NCI-H510A treated with DMSO at 0.1 percent for 48 hours (cell line): ENCODE measurements at places on chromosomes 12 and 14.

DNA sequence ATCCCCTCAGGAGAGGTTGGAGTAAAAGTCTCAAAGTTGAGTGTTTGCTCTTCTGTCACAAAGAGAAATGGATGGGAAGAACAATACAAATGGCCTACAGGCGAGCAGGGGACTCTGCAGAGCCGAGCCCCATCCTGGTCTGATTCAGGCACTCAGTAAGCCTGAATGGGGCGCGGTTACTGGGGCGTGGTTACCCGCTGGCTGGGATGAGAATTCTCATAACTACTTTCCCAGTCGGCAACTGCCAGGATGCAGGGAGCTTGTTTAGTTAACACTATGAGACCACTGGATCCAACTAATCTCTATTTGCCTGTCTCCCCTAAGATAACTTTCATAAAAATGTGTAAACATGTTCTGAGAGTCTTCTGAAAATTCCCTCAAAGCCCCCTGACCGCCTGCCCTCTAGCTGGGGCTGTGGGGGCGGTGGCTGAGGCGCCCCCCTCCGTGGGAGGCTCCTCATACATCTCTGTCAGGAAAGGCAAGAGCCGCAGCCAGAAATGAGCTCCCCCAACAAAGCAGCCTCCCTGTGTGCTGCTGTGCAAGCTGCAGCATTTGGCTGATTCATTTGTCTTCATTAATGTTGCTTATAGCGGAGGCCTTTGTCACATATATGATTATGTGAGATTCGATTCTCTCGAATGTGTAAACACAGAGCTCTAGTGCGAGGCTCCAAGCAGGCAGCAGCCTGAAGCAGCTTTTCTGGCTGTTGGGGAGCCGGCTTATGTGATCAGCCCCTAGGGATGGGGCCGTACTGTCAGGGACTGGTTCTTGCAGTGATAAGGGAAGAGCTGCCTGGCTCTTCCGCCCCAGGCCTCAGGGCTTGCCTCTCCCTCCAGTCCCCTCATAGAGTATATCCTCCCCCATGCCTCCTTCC, 126.1 kb upstream of the ARHGAP5 start:
- peak; percentile 79 for DNase-seq

DNA sequence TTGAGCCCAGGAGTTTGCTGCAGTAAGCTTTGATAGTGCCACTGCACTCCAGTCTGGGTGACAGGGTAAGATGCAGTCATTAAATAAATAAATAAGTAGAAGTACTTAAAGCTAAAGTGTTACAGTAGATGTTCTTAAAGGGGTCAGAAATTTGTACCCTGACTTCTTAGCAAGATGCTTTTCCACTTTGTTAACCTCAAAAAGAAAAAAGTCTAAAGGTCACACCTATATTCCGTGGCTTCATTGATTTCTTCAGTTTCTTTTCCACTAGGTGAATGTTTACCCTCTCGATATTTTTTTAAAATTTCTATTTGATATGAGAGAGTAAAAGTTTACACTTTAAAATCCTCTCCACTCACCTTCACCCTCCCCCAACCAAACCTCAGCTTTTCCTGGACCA, 64.3 kb upstream of the PLEKHA5 start:
- DNase-seq: no peak

GRCh38 chr12:96193725-96194575, at the start of gene ELK3:
Gene ELK3, plus strand, starts transcription at chr12:96194375.
- peak; percentile 48 for DNase-seq

DNA sequence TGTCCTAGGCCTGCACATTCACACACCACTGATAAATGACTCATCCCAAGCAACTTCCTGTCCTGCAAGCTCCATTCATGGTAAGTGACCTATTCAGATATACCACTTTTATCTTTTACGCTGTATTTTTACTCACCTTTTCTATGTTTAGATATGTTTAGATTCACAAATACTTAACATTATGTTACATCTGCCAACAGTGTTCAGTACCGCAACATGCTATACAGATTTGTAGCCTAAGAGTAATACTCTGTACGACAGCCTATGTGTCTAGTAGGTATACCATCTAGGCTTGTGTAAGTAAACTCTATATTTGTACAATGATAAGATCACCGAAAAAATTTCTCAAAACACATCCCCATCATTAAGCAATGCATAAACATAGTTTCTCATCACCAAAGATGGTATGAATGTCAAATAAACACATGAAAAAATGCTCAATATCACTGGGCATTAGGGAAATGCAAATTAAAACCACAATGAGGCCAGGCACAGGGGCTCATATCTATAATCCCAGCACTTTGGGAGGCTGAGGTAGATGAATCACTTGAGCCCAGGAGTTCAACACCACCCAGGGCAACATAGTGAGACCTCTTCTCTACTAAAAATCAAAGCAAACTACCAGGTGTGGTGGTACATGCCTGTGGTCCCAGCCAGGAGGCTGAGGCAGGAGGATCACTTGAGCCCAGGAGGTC, 20.7 kb downstream of the ATXN2 start:
- DNase-seq: no peak

GRCh38 chr14:47658041-47658440, 17.4 kb downstream of the MDGA2 start:
- no peak for DNase-seq

GRCh38 chr12:93360688-93361087, 17.0 kb upstream of the NUDT4 start:
- no peak for DNase-seq

DNA sequence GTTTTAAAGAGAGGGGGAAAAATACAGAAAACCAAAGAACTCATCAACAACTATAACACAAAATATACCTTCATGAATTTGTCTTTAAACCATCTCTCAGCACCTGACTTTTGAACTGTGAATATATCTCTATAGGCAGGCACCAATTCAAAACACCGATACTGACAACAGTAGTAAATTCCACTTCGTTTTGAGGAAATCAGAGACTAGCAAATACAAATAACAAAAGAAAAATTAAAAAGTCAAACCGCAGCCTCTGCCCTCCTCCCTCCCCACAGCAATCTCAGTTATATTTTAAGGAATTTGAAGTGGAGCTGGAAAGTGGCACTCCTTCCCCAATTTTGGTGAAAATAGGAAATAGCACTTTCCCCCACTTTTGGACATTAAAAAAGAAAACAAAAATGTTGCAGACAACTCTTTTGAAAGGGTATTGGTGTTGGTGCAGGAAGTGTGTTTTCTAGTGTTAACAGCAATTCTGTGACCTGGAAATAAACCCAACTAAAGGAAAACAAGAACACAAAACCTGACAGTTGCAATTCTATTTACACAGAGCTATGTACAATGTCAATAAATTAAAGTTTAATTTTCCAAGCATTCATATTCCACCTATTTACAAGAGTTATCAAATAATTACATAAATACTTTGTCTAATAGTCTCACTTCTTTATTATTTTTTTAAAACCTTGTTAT, 13.5 kb downstream of the TBX3 start:
- no peak for DNase-seq

- no peak for DNase-seq
Observed at GRCh38 chr14:41916313-41916712, 309.6 kb downstream of the LRFN5 start.

- DNase-seq: no peak
Observed at GRCh38 chr12:93466625-93467350, 526 bp upstream of the MRPL42 start.

DNA sequence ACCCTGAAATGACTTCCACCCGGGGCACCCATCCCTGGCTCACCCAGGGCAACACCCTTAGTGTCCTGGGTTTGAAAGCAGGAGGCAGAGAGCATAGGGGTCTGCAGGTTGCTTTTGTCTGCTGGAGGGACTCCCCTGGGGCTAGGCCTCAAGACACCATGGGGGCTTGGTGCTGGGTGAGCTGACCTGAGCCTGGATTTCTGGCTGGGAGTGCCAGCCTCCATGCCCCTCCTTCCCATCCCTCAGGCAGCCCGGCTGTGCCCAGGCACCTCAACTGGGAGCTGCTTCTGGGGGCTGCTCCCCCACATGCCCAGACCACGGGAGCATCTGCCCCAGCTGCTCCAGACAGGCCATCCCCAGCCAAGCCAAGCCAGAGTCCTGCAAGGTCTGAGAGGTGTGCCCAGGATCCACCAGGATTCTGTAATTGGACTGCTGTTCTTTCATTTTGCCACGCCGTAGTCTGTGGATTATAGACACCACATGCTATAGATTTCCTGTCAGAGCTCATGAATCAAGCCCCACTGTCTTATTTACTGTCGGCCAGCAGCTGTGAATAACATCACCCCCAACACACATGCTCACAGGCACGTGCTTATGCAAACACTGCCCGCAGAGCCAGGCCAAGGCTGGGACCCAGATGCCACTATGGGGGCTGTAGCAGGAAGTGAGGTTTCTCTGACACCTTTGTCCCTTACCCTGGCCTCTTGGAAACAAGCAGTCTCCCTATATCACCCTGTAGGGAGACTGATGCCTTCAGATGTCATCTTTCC, 29.4 kb upstream of the ESRRB start:
- peak; percentile 31 for DNase-seq

GRCh38 chr12:48442179-48442847, 30.0 kb upstream of the ANP32D start:
- no peak for DNase-seq

DNA sequence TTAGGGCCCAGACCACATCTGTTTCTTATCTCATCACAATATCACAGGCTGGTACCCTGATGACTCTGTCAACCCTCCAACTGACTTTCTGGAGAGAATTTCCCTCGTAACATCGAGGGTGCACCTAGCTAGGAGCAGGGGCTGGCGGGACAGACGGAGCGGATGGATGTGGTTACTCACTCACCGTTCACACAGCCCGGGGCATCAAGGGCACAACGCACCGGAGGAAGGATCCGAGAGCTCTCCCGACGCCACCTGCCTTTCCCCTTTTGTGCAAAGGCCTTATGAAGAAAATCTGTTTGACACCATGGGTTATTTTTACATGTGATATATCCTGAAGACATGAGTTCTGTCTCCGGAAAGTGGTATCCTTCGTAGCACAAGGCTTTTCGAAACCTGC, 31.4 kb downstream of the SLC15A4 start:
- DNase-seq: no peak

- peak; percentile 52 for DNase-seq
Observed at GRCh38 chr12:19783547-19784444, 344.5 kb downstream of the AEBP2 start.

DNA sequence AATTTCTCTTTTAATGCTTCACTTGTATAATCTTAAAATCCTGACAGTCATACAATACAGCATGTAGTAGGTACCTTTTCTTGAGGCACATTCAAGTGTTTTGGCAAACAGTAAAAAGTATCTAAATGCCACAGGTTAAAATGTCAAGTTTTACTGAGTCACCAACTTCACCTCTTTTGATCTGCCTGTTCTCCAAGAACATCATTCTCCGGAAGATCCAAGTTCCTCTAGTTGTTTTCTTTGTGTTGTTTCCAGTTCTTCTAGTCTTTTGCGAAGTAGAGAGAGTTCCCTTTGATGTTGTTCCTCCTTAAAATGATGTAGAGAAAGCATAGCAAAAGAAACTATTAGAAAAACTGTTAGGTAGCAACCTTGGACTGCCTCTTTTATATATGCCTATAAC, 151.1 kb downstream of the CEP83 start:
- no peak for DNase-seq

DNA sequence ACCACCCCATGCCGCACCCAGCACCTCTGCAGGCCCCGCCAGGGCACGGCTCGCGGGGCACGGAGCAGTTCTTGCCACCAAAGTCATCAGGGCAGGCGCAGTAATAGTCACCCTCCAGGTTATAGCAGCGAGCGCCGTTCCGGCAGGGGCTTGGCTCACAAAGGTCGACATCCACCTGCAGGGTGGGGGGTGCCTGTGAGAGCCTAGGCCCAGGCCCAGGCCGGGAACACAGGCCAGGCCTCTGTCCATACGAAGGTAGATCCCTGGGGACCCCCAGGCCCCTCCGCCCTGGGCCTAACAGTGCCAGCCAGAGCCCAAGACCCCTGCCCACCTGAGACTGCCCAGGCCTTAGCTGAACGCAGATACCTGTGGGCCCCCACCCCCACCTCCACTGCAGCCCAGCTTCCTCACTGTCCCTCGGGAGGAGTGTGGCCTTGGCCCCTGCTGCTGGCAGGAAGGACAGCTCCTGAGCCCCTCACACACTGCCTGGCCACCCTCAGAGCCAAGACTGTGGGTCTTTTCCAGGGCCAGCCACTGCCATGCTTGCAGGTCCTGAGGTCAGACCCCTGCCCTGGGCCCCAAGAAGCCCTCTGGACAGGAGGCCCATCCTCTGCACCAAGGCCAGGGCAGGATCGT, 19.3 kb downstream of the JAG2 start:
- no peak for DNase-seq

GRCh38 chr12:1054117-1054870, 63.3 kb downstream of the ERC1 start:
- DNase-seq: no peak

DNA sequence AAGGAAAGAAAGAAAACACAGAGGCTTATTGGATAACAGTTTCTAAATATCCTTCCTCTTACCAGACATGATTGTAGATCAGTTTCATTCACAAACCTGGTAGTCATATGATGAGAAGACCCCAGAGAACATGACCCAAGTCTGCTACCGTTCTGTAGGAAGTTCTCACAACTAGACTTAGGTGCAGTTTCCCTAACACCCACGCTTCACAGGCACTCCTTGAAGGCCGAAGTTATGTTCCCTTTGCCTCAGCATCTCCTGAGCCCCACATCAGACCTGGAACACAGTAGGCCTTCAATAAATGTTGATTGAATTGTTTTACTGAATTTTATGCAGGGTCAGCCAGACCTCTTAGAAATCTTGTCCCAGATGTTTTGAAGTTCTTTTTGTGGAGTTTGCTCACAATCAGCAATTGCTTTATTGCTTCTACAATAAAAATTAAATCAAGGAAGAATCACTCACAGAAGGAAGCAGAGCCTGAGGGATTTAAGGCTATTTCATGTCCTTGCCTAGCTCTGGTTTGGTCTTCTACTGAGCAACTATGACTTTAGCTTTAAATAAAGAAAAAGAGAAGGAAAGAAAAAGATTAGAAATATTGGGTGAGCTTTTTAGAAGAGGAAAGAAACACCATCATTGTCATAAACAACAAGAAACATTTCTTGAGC, 138.6 kb upstream of the MDM1 start:
- no peak for DNase-seq
